ENCODE measurements at places on chromosomes 2 and 18.

DNA sequence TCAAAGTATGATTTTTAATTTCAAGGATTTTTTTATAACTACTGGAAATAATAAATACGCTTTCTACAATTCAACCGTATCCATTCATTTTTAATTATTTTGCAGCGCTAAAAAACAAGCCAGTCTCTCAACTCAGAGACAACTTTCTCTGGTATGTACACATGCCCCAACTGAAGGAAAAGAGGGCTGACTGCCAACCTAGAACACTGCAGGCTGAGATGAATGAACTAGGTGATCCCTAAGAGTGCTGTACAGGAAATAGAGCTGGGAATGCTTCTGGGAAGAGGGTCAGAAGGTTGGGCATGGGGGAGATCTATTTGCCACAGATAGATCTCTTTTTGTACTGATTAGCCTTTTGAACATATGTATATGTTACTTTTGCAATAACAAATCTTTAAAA, 460.1 kb downstream of the NR4A2 start:
- no peak for ATAC-seq

DNA sequence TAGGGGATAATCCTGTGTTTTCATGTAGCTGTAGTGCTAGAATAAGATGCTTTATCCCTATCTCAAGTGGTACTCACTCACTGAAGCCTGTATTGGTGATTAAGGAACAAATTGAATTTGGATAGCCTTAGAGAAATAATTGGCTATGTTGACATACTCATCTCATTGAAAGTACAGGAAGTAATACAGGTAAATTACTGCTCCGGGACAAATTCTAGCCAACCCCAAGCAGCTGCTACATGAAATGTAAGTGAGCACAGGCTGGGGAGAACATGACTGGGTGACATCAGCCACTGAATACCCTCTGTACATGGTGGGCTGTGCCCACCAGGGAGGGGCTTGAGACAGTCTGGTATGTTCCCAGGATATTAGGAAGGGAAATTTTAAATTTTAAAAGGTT, 188.4 kb upstream of the RASGRP3 start:
- no peak for ATAC-seq

DNA sequence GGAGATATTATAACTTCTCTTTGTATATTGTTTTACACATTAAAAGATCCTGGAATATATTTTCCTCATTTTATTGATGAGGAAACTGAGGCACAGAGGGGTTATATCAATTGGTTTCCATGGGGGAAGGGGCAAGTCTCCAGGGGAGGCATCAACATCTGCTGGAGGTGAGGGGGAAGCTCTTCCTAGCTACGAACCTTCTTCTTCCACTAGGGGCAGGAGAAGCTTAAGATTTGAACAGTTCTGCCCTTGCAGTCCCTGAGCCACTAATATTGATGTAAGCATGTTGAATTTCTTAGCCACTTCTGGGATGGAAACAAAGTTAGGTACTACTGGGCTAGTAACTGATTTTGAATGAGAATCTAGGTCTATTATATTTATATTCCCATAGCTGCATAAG, 140.1 kb upstream of the AQP4 start:
- ATAC-seq, result no peak

- no peak for ATAC-seq
Measured at GRCh38 chr2:99275882-99276281, 20.4 kb upstream of the LYG2 start.

DNA sequence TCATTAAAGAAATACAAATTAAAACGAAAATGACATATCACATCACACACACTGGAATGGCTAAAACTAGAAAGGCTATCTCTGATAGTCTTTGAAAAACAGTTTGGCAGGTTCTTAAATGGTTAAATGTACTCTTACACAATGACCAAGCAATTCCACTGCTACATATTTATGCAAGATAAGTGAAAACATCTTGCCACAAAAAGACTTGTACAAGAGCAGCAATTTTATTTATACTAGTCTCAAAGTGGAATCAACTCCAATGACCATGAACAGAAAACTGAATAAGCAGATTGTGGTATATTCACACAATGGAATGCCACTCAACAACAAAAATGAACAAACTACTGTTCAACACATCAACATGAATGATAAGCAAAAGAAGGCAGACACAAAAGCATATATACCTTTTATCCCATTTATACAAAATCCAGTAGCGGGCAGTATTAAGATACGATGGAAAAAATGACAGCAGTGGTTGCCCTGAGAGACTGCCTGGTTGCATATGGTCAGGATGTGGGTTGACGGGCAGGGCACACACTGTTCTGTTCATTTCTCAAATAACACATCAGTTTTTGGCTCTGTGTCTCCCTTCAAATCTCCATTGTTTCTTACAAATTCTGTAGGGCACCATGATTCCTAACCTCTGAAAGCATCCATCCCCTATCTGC, 25.4 kb downstream of the SP100 start:
- peak; percentile 89 for ATAC-seq

Measured in stimulated activated memory B cell treated with anti-CD40 and anti-IgM and Interleukin-4, amounts not matched to agents 10 μg/mL and 1 μg/mL and 100 μg/mL, for 72 hours (primary cell).